ENCODE measurements at places on chromosomes 4 and X.

DNA sequence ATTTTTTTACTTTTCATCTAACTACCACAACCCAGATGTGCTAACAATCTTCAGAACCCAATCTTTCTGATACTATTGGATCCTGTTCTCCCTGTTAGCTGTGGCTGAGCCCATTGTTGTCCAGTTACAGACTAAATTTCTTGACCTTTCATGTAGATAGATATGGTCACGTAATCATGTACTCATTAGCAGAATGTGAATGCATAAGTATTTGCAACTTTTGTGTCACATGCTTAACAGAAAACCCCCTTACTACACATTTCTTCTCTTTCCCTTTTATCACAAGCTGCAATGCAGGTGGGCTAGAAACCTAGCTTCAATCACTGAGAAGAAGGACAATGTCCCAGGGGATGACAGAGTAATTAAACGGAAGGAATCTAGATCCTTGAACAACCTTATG lies 13.1 kb upstream of the FAM13A start:
- DNase-seq: no peak

- DNase-seq: no peak
Measured at GRCh38 chrX:15916704-15917084, 62.1 kb upstream of the AP1S2 start.

DNA sequence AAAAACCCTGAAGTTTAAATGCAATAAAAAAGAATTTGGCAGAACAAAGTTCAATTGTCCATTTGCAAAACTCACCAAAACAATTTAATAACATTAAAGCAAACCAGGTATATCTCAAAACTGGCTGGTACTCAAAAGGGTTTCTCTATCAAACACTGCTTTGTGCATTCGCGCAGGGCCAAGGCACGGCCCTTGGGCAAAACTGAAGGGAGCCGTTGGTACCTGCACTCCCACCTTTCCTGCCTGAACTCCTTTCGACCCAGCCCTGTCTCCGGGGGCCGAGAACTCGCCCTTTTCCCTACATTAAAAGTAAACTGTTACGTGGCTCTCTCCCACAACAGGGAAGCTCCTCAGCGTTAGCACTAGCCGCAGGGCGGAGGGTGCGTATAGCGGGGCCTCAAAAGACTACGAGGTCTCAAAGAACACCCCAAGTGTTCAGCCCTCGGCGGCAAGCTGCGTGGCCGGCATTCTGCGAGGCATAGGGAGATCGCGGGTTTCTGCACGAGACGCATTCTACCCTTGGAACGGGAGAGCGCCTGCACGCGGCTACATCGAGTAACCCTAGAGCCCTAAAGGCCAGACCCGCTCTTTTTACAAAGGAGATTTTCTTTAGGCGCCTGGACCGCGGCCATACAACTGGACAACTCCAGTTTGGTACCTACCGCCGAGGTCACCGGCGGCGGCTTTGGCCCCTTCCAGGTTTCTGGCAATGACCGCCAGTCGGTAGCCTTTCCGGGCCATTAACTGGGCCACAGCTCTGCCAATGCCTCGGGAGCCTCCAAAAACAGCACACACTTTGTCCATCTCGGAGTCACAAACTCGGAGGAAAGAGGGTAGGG lies 550 bp downstream of the CBR4 start:
- peak; percentile 74 for DNase-seq

GRCh38 chrX:115650916-115651315 lies 89.9 kb downstream of the PLS3 start:
- DNase-seq: no peak

DNA sequence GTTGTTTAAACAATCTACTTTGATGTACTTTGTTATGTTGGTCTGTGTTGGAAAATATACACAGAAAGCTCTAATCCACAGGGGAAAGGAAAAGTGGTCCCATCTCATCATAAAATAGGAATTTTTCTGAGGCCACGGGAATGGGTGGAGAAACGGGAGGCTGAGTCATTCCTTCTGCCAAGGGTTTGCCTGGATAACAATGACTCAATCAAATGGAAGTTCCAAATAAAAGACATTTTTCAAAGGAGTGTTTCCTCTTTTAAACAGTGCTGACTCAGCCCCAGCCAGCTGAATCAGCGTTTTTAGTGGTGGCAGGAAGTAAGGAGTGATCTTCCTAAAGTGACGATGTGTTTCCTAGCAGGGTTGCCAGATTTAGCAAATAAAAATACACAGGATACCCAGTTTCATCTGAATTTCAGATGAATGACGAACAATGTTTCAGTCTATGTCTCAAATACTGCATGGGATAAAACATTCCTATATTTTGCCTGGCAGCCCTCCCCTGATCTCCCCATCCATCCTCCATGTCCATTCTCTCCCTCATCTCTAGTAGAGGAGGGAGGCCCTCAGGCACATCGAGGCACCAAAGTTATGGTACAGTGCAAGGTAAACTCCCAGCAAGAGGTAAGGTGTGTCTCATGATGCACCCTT lies 345.4 kb upstream of the GATB start:
- DNase-seq: no peak

- no peak for DNase-seq
Measured at GRCh38 chr4:183254162-183254561, 65.9 kb downstream of the CLDN22 start.

DNA sequence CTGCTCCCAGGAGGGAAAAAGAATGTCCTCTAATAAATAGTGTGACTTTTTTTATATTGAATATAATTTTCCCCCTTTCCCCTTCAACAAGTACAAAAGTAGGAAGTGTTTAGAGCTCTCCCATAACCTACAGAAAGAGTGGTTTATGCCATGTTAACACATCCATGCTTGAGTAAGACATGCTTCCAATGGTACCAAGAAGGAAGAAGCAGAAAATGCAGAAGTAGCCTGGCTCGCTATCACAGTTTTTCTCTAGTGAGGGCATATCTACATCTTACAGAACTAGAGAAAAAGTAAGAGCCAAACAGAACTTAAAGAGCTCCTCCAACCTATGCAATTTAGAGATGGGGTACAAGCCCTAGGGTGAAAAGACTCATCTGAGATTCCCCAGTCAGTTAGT lies 82.5 kb downstream of the ARHGEF9 start:
- DNase-seq: no peak

DNA sequence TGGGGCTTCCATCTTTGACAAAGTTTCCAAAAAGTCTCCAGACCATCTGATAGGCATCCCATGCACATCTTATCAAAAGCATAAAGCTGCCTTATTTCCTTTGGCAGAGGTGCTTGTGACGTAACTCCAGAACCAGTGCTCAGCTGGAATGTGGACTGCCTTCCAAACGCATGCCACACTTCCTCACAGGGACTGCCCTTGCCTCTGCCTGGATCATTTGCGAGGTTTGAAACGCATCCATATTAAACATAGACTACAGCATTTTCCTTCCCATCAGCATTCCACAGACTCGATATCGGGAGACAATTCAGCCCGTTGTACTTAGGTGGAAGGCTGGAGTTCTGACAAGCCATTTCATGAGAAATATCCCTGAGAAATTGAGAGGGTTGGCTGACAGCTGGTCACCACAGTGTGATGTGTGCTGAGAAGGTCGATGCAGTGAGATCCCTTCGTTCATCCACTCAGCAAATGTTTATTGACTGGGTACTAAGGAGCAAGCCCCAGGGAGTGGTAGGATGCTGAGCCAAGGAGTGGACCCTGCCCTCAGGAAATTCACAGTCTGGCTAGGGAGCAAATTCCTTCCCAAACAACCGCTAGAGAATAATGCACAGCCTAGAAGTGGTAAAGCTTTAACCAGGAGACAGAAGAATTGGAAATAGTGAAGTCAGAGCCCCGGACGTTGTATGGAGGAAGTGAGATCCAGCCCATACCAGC lies 376.0 kb downstream of the BCOR start:
- no peak for DNase-seq

GRCh38 chrX:39268207-39268606 lies 466.9 kb downstream of the MID1IP1 start:
- no peak for DNase-seq

DNA sequence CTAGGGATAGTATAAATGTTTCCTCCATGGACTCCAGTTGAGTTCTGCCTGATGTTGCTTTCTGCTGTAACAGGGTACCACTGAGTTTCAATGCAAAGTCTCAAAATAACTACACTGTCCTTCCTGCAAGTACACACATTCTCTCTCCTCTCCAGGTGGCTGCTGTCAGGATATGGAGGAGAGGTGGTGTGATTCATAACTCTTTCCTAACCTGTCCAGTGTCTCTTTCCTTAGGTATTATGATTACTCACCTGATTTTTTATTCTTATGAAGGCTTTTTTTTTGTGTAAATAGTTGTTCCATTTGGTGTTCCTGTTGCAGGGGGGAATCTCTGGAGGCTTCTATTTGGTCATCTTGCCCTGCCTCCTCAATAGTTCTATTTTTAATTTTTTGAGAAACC lies 39.8 kb upstream of the POF1B start:
- DNase-seq: no peak

- DNase-seq: no peak
Measured at GRCh38 chrX:39855748-39856129, 242.0 kb downstream of the BCOR start.

GRCh38 chr4:55500072-55500471 lies 46.6 kb downstream of the CLOCK start:
- DNase-seq: no peak

GRCh38 chr4:55078987-55079386 lies 46.4 kb downstream of the KDR start:
- no peak for DNase-seq

DNA sequence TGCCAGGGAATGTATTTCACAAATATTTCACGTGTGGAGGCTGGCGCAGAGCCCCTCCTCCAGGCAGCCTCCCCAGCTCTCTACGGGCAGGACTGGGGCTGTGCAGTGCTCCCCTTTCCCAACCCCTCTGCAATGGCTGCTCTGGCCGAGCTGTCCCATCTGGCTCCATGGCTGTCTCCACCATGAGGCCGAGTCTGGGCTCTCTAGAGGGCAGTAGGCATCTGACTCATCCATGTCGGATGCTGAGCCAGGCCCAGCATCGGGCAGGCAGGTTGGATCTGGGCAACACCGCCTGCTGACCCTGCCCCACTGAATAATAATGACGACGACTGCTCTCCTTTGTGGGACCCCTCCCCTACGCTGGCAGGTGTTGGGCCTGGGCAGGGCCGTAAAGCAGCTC lies 11.0 kb upstream of the SH3TC1 start:
- no peak for DNase-seq

GRCh38 chr4:108427946-108428485 lies 192.4 kb upstream of the RPL34 start:
- no peak for DNase-seq

GRCh38 chrX:115147220-115147619 lies 42.0 kb upstream of the RBMXL3 start:
- DNase-seq: no peak

GRCh38 chrX:40877887-40878286 lies 142.5 kb upstream of the MED14 start:
- peak; percentile 18 for DNase-seq

DNA sequence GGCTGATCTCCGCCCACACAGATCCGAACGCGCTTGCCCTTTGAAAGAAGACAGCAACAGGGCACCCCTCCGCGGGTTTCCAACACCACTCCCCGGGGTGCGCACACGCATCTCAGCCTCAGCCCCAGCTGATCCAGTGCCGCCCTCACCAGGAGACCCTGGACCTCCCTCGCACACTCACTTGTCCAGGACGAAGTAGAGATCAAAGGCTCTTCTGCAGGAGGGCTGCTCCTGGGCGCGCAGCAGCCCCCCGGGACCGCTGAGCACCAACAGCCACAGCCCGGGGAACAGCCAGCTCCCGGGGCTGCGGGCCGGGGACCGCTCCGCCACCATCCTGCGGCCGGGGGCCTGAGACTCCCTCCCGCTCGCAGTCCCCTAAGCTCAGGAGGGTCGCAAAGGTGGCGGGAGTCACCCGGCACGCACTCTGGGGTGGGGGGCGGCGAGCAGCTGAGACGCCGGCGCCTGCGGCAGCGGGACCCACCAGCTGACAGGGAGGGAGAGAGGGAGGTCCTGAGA lies 743 bp downstream of the ANTXR2 start:
- DNase-seq: peak; percentile 8

DNA sequence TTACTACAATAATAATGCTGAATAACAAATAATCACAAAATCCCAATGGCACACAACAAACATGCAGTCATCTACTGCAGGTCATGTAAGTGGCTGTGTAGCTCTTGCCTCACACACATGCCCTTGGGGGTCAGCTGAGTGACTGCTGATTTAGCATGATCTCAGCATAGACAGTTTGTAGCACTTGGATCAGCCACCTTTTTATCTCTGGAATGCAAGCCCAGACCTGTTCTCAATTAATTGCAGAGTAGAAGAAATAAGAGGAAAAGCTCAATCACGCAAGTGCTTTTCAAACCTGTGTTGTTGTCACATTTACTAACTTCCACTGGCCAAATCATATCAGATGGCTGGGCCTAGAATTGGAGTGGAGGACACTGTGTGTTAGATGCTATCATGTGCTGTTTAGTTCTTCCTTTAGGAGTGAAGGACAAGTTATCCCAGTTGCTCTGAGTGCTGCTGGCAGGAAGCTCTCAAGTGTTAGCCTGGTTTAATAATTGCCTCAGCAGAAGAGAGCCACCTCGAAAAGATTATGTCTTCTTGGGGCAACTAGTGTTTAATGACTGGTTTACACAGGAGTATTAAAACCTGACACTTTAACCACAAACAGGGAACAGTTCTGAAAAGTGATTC lies 128.3 kb upstream of the EPHA5 start:
- DNase-seq: no peak

DNA sequence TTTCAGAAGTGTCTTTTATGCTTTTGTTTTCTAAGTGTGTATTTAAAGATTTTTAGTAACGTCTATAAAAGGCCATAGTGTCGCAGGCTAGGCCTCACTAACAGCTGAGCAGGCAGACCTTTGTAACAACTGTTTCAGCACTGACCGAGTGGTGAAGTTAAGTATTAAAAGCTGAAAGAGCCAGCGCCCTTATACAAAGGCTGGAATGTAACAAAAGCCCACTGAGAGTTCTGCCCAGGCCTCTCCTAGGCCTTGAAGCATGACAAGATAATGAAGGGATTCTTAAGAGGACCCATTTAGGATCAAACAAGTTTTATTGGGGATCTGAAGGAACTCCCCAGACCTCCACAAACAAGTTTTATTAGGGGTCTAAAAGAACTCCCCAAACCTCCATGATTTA lies 722.5 kb upstream of the PRKX start:
- no peak for DNase-seq

DNA sequence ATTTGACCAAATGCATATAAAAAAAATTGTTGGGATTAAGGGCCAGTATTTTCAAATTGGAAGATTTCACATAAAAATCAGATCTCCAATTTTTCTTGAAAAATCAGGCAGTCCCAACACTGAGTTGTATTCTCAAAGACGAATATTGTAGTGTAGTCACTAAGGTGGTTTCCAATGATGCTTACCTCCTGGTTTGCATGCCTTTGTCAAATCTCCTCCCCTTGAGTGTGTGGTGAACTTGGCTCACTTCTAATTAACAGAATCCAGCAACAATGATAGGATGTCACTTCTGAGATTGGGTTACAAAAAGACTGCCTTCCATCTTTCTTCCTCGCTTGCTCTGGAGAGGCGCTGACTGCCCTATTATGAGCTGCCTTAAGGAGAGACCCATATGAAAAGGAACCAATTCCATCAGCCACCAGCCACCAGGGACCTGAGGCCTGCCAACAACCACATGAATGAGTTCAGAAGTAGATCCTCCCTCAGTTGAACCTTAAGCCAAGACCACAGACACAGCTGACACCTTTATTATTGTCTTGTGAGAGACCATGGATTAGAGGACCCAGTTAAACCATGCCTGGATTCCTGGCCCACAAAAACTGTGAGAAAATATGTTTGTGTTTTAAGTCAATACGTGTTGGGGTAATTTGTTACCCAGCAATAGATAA lies 31.2 kb upstream of the TSPAN5 start:
- DNase-seq: no peak
